ENCODE measurements at places on chromosomes 2 and 18. TPM values are rescaled to one million over a fixed set of nuclear protein-coding genes. Genes with fewer than 3 reads are reported as not detected.

DNA sequence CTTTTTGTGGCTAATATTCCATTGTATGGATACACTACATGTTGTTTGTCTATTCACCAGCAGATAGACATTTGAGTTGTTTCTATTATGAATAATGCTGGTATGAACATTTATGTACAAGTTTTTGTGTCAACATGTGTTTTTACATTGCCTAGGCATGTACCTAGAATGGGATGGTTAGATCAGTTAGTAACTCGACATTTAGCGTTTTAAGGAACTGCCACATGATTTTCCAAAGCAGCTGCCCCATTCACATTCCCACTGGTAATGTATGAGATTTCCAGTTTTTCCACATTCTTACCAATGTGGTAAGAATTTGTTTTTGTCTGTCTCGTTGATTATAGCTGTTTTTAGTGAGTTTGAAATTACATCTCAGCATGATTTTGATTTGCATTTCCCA lies 112.8 kb downstream of the FHOD3 start:
- no peaks in the 10 kb centered on the region for H3K36me3 ChIP-seq
- no peak overlapping the region for H3K4me3 ChIP-seq
- no peaks in the 10 kb centered on the region for H3K4me1 ChIP-seq
- peaks cover 4% of the 10 kb centered on the region for H3K27me3 ChIP-seq
- H3K27ac ChIP-seq: no peak overlapping the region

- H3K27me3 ChIP-seq: no peaks in the 10 kb centered on the region
- H3K4me3 ChIP-seq: no peak overlapping the region
- no peaks in the 10 kb centered on the region for H3K36me3 ChIP-seq
These were observed 86.1 kb upstream of the KYNU start for GRCh38 chr2:142791335-142791734.

DNA sequence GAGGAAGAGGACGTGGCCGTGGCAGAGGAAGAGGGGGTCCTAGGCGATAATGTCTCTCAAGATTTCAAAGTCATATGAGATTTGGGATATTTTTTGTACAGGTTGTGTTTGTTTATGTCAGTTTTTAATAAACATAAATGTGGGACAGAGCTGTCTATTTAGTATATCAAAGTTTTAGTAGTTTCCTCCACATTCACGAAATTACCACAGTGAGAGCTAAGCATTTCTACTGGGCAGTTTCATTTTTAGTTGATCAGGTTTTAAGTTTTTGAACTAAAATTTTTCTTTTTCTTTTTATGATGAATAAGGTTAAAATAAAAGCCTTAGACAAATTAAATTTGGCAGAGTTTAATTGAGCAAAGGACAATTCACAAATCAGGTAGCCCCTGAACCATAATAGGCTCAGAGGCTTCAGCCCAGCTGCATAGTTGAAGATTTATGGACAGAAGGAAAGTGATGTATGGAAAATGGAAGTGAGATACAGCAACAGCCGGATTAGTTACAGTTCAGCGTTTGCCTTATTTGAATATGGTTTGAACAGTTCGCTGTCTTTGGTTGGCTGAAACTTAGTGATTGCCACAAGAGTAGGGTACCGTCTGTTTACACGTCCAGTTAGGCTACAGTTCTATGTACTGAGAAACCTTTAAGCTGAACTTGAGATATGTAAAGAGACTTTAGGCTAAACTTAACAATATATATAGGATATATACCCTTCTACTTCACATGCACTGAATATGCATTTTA lies 17.1 kb downstream of the SNRPD1 start:
- no peak overlapping the region for H3K4me3 ChIP-seq
- H3K4me1 ChIP-seq: peaks cover 14% of the 10 kb centered on the region
- no peaks in the 10 kb centered on the region for H3K27me3 ChIP-seq
- no peak for DNase-seq

DNA sequence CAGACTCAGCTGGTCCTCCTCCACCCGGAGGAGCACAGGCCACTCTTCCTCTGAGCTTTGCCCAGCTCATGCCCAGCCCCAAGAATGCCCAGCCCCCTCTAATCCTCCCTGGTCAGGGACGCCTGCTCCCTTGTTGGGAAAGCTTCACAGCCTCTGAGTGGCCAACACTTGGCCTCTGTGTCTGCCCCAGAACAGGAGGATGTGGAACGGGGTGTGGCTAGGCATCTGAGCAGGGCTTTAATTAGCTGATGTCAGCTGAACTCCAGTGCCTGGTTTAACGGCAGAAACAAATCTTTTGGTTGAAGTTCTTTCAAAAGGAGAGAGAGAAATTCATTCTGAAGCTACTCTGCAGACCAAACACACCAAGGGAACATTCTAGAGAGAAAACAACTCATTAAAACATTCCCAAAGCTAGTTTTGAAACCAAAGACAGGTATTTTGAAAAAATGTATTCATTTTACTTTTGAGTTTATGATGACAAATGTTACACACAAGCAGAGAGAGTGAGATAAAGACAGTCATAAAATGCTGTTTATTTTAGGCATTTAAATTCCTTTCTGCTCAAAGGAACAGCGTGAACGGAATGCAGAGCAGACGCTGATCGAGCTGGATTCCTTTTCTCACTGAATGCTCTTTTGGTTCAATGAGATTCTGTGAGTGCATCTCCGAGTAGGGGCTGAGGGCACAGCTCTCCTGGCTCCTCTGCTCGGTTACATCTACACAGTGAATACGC lies 63.8 kb downstream of the RTP5 start:
- DNase-seq: no peak
- no peaks in the 10 kb centered on the region for H3K4me1 ChIP-seq
- no peak overlapping the region for H3K27ac ChIP-seq
- peaks cover 2% of the 10 kb centered on the region for H3K36me3 ChIP-seq
- no peaks in the 10 kb centered on the region for H3K27me3 ChIP-seq

DNA sequence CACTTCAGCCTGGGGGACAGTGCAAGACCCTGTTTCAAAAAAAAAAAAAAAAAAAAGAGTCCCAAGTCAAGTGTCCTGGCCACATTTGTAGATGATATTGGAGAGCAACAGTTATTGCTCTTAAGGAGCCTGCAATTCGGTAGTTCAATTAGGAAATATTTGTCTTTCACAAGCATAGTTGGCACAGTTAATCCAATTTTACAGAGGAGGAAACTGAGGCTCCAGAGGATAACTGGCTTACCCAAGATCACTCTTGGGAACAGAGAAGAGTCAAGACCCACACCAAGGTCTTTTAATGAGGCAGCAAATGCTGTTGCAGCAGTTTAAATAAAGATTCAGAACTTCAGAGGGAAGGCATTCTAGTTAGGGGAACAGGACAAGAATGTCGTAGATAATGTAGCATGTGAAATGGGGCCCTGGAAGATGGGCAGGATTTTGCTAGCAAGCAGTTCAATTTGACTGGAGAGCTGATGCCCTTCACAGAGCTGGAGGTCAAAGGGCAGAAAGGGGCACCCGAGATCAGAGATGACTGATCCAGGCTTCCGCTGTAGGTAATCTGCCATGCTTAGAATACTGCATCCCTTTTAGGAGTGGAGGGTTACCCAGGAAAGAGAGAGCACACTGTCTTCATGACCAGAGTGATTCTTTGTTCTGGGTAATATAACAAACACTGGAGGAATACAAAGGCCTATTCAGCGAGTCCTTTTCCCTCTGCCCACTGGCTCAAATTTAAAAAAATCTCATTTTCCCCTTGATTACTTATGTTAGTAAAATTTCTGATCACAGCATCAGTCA lies 3.0 kb downstream of the NPC1 start:
- H3K36me3 ChIP-seq: no peaks in the 10 kb centered on the region
- no peak overlapping the region for H3K27ac ChIP-seq
- no peaks in the 10 kb centered on the region for H3K27me3 ChIP-seq
- no peak for DNase-seq
- peaks cover 75% of the 10 kb centered on the region for H3K4me1 ChIP-seq

GRCh38 chr2:241111440-241111805 lies 9.3 kb upstream of the MTERF4 start:
- peaks cover 46% of the 10 kb centered on the region for H3K4me1 ChIP-seq
- no peaks in the 10 kb centered on the region for H3K27me3 ChIP-seq
- H3K36me3 ChIP-seq: peaks cover 44% of the 10 kb centered on the region
- no peak for DNase-seq

DNA sequence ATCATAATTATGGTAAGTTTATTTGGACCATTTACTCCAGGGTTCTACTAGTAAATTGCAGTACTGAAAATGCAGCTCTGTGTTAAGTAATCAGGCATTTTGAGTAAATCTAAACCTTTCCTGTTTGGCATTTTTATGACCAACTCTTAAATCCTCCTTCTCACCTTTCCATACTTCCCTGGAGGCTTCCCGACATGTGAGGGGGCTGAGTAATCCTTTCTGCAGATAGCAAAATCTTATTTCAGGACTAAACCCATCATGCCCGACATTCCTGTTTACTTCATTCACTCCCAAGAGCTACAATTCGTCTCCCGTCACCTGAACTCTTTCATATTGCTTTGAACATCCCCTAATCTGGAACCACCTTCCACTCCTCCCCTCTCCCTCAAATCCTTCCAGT lies 296.6 kb downstream of the IKZF2 start:
- no peaks in the 10 kb centered on the region for H3K4me1 ChIP-seq
- no peaks in the 10 kb centered on the region for H3K27me3 ChIP-seq
- DNase-seq: no peak
- H3K36me3 ChIP-seq: peaks cover 2% of the 10 kb centered on the region
- no peak overlapping the region for H3K4me3 ChIP-seq

DNA sequence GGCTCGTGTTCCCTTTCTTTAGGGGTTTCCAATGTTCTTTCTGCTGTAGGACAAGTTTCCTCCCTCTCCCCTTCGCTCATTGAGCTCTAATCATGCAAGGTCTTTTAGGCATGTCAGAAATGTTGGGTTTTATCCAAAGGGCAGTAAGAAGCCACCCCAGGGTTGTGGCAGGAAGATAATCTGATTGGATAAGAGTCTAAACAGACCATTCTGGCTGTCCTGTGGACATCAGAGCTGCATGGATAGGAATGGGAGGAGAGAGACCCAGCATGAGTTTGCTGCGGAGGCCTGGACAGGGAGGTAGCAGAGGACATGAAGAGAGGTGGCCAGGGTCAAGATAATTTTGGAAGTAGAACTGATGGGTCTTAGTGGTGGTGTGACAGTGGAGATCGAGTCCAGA lies 88.2 kb downstream of the ACKR3 start:
- H3K27ac ChIP-seq: no peak overlapping the region
- no peak for DNase-seq
- no peaks in the 10 kb centered on the region for H3K4me1 ChIP-seq
- no peak overlapping the region for H3K4me3 ChIP-seq
- H3K36me3 ChIP-seq: no peaks in the 10 kb centered on the region

DNA sequence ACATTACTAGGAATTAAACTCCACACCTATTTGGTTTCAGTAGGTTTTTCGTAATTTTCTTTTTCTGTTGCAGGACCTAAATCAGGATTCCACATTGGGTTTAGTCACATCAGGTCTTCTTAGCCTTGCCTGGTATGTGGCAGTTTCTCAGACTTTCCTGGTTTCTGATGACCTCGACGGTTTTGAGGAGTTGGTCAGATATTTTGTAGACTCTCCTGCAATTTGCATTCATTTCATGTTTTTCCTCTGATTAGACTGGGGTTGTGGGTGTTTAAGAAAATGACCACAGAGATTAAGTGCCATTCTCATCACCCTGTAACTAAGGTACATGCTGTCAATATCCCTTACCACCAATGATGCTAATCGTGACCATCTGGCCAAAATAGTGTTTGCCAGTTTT lies 97.3 kb upstream of the ST6GAL2 start:
- no peaks in the 10 kb centered on the region for H3K4me1 ChIP-seq
- no peak overlapping the region for H3K27ac ChIP-seq
- no peak for DNase-seq

- peaks cover 4% of the 10 kb centered on the region for H3K27me3 ChIP-seq
- no peaks in the 10 kb centered on the region for H3K4me1 ChIP-seq
- H3K4me3 ChIP-seq: no peak overlapping the region
These were observed 3.8 kb downstream of the KCNE4 start for GRCh38 chr2:223055836-223056235.

- H3K36me3 ChIP-seq: no peaks in the 10 kb centered on the region
- H3K27me3 ChIP-seq: peaks cover 34% of the 10 kb centered on the region
- no peak overlapping the region for H3K27ac ChIP-seq
- DNase-seq: peak; percentile 3
- peaks cover 7% of the 10 kb centered on the region for H3K4me1 ChIP-seq
These were observed 207.4 kb upstream of the NRP2 start for GRCh38 chr2:205474741-205475415.

DNA sequence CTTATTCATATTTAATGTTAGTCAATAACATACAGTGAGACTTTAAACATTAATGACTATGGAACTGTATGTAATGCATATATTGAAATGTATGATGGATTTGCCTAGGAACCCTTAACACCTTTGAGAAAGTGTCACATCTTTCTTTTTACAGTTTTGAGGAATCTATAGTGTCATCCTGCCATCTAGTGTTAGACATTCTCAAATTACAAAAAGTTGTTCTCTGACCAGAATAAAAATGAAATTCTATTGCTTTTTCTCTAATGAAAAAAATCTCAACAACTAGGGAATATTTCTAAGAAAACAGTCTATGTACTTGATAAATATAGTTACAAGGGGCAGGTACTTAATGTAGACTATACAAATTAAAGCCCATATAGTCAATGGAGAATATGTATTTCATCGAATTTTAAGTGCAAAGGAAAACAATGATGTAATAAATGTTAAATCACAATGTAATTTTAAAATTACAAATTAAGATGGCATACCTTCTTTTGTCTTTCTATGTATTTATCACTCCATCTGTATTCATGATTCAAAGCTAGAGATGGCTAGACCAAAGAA lies 5.1 kb upstream of the CALCRL start:
- no peaks in the 10 kb centered on the region for H3K27me3 ChIP-seq
- no peak overlapping the region for H3K4me3 ChIP-seq
- no peaks in the 10 kb centered on the region for H3K36me3 ChIP-seq
- H3K27ac ChIP-seq: no peak overlapping the region
- H3K4me1 ChIP-seq: peaks cover 5% of the 10 kb centered on the region
- DNase-seq: no peak

- peak; percentile 54 for DNase-seq
- H3K4me3 ChIP-seq: no peak overlapping the region
- H3K27ac ChIP-seq: no peak overlapping the region
These were observed 115.0 kb upstream of the LGALSL start for GRCh38 chr2:64338910-64339500.

- no peak overlapping the region for H3K27ac ChIP-seq
- H3K36me3 ChIP-seq: no peaks in the 10 kb centered on the region
- DNase-seq: no peak
- H3K4me3 ChIP-seq: no peak overlapping the region
These were observed 31.5 kb downstream of the MRO start for GRCh38 chr18:50788284-50788683.

DNA sequence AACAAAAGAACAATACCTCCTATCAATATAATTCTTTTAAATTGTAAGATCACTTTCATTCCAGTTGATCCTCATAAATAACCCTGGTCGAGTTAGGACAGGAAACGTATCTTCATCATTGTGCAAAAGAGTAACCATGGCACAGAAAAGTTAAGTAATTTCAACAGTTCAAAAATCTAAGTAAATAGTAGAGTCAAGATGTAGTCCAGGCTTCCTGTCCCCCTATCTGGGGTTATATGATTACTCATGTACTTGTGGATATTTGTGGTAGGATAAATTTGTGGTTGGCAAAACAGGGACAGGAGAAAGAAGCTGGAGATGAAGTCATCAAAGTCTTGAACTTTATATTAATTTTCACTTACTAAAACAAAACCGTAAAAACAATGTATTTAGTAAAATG lies 772.6 kb downstream of the TSN start:
- no peaks in the 10 kb centered on the region for H3K27me3 ChIP-seq
- no peaks in the 10 kb centered on the region for H3K4me1 ChIP-seq
- H3K27ac ChIP-seq: no peak overlapping the region
- H3K4me3 ChIP-seq: no peak overlapping the region

GRCh38 chr2:66679442-66679841 lies 244.5 kb downstream of the MEIS1 start:
- H3K36me3 ChIP-seq: no peaks in the 10 kb centered on the region
- no peaks in the 10 kb centered on the region for H3K27me3 ChIP-seq
- DNase-seq: no peak
- H3K4me3 ChIP-seq: no peak overlapping the region

Gene NEB
- total RNA-seq: 1.1 TPM

Gene FN1
- total RNA-seq: 0.60 TPM

Gene CRACDL
- 0.79 TPM for total RNA-seq

Gene VIT
- total RNA-seq: not detected

Gene SERPINB11
- not detected for total RNA-seq

Gene TRIM43
- not detected for total RNA-seq

Data from activated T-cell treated with anti-CD3 and anti-CD28 coated beads, Interleukin-2, amount 50 U/mL, for 72 hours (primary cell).